ENCODE measurements at places on chromosomes 1 and 21.

GRCh38 chr1:194846488-194846887 is 1660.1 kb upstream of the B3GALT2 start:
- DNase-seq, result no peak

DNA sequence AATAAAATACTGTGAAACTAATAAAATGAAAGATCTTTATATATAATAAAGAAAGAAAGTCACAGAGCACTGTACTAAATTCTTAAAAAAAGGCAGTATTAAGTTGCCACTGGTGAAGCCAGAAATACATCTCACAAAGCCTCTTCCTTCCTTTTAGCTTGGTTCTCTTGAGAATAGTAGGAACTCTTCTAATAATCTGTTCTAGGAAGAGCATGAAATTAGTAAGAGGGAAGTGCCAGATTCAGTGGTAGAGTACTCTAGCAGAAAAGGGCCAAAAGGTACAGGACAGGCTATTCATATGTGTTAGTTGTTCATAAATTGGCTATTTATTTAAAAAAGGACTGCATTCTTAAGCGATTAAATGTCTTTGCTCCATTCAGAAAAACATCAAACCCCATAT is 33.7 kb downstream of the CTTNBP2NL start:
- DNase-seq, result no peak

DNA sequence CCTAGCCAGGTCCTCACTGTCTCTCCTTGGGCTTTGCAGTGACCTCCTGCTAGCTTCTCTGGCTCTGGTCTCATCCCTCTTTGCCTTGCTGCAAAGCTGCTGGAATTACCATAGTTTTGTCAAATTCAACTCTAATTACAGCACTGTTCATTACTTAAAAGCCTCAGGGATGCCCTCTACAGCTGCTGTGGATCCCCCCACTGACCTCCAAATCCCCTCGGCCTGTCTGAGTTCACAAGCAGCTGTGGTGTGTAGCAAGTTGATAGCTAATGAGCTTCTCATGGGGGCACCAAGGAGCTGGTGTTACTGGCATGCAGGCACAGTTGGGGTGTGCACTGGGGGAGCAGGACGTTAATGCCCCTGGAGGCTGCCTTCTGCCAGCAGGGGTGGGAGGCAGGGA is 24.8 kb downstream of the NIPAL3 start:
- DNase-seq, result no peak

GRCh38 chr1:40257313-40257687 is 736 bp upstream of the ZMPSTE24 start:
- DNase-seq, result no peak

GRCh38 chr1:119791377-119791776 is 19.9 kb downstream of the REG4 start:
- DNase-seq, result no peak

GRCh38 chr1:27536010-27536757 is 46.2 kb upstream of the WASF2 start:
- no peak for DNase-seq

- peak; percentile 37 for DNase-seq
Observed at GRCh38 chr1:216914974-216915373, 191.7 kb upstream of the ESRRG start.

DNA sequence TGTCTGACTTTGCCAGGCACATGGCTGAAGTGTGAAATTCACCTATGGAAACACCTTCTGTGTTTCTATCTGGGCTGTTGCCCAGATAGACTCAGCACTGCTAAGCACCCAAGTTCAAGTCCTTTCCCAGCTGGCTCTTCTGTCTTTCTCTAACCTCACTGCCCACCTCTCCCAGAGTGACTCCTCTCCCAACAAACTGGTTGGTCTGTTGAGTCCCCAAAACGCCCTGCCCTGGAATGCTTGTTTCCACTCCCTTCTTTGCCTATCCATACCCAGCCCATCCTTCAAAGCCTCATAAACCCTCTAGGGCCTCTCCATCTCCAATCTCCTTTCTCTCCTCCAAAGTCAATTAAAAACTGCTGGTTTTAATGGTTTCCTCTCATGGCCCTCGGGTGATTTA is 15.6 kb downstream of the PLXNA2 start:
- DNase-seq, result no peak

DNA sequence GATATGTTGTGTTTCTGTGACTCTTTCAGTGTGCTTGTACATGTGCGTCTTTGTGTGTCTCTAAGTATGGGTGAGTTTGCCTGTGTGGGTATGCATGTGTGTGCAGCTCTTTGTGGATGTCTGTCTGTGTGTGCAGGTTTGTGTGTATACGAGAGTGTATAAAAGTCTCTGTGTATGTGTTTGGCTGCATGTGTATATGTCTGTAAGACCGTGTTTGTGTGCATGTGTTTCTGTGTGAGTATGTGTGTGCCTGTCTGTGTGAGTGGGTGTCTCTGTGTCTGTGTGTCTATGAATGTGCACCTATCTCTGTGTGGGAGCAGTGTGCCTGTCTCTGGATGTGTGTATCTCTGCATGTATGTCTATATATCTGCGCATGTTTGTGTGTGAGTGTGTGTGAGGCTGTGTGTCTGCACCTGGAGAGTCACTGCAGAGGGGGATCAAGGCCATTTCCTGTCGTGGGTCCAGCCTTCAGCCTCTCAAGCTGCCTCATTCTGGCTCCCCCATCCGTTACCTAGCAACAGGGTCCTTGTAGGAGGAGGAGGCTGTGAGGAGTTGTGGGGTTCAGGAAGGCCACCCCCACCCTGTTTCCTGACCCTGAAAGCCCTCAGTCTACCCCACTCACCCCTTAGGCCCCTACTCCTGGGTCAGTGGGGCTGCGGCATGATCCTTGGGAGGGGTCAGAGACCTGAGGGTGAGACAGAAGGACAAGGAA is 10.4 kb downstream of the FGR start:
- DNase-seq, result no peak

GRCh38 chr1:211781260-211781659 is 49.3 kb downstream of the LPGAT1 start:
- no peak for DNase-seq

- no peak for DNase-seq
Observed at GRCh38 chr1:13541435-13542215, 27.8 kb upstream of the LRRC38 start.

DNA sequence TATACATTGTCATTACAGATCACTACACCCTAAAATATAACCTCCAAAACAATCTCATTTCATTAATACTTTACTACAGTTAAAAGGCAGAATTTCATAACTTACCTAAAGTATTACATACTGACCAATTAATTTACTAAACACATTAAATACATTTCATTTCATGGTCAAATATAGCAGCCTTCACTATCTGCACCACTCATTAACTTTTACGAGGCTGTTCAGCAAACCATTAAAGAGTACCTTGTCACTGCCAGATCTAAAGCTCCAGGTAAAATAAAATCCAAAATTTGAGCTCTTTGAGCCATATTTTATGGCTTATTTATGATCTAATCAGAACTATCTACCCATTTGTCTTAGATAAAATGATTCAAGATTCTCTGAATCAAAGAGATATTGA is 66.4 kb upstream of the RBM34 start:
- no peak for DNase-seq
